Hypothalamus (tissue), 51 donors: ENCODE measurements at places on chromosomes 3 and 15.

DNA sequence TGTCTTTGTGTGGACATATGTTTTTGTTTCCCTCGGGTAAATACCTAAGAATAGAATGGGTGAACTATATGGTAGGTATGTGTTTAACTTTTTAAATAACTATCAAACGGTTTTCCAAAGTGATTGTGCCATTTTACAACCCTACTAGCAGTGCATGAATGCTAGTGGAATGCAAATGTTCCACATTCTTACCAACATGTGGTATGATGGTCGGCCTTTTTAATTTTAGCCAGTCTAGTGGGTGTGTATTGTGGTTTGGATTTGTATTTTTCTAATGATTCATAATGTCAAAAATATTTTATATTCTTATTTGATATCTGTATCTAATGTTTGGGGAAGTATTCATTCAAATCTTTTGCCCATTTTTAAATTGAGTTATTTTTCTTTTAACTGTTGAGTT lies 68.2 kb upstream of the SMAD3 start:
- DNase-seq: no peak

DNA sequence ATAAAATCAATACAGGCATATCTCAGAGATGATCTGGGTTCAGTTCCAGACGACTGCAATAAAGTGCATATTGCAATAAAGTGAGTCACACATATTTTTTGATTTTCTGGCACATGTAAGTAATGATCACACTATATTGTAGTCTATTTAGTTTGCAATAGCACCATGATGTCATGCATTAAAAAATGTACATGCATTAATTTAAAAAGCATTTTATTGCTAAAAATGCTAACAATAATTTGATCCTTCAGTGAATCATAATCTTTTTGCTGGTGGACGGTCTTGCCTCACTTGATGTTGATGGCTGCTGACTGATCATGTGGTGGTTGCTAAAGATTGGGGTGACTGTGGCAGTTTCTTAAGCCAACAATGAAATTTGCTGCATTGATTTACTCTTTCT lies 511.1 kb downstream of the OTOL1 start:
- no peak for DNase-seq

DNA sequence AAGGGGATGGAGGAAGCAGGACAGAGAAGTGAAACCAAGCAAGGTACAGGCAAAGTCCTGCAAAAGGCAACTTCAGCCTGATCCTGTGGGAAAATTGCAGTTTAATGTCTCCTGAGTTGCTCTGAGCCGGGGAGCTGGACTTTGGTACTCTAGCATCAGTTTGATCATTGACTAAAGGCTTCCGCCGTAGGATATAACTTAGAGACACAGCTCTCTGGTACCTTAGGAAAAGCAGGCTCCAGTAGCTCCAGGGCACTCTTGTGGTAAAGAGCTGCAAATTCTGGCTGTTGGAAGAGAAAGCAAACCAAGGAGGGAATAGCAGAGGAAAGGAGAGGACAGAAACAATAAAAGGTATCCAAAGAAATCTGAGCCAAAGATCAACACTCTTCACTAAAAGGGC lies 521.1 kb downstream of the PLOD2 start:
- no peak for DNase-seq

- no peak for DNase-seq
Observed at GRCh38 chr15:96058103-96058851, 272.2 kb upstream of the NR2F2 start.

DNA sequence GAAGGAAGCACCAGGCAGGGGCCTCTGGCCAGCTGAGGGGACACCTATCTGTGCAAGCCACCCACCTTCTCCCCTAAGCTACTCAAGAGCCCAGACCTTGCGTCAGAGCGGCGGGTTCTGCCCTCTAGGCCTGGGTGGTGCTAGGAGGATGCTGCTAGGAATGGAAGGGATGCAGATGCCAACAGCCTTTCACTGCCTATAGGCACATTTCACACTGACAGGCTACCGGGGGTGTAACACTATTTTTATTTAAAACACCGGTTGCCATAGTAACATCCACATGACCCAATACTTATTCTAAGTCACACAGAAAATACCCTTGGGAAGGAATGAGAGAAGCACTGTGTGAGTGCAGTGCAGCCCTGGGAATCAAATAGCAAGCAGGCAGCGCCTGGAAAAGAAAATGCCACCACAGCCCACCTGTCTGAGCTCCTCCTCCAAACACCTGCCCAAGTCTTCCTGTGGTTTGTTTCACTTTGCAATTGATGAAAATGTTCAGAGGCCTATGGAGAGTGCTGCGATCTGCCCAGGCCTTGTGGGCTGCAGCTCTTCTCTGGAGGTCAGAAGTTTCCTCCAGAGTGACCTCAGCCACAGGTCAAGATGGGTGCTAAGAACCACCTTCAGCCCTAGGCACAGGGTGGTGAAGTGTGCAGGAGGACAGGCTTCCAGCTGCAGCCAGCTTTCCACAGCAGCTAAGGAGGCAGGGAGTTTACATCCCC lies 113.5 kb upstream of the TOPAZ1 start:
- no peak for DNase-seq

DNA sequence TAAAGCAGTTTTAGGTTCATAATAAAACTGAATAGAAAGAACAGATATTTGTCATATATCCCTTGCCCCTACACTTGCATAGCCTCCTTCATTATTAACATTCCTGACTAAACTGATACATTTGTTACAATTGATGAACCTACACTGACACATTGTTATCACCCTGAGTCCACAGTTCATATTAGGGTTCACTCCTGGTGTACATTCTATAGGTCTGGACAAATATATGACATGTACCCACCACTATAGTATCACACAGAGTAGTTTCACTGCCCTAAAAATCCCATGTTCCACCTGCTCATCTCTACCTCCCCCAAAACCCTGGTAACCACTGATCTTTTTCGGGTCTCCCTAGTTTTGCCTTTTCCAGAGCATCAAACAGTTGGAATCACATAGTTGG lies 13.8 kb downstream of the DCBLD2 start:
- no peak for DNase-seq

GRCh38 chr3:30934208-30934550 lies 39.7 kb upstream of the GADL1 start:
- DNase-seq: no peak

DNA sequence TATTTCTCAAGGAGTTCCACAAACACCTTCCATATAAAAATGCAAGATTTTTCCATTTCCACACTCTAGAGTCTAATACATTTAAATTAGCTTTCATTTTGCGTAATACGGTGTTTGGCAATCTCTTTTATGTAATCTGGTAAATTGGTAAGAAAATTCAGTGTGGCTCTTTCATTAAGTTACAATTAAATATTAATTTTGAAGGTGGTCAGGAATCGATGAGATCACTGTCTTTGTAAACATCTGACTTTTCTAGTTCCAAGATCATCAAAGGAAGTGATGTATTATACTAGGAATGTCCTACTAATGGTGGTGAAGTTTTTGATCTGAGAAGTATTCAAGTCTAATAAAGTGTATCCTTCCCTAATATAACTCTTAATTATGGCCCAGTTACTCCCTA lies 1.1 kb upstream of the UTS2B start:
- no peak for DNase-seq

GRCh38 chr3:14614862-14615261 lies 36.7 kb upstream of the CCDC174 start:
- no peak for DNase-seq

DNA sequence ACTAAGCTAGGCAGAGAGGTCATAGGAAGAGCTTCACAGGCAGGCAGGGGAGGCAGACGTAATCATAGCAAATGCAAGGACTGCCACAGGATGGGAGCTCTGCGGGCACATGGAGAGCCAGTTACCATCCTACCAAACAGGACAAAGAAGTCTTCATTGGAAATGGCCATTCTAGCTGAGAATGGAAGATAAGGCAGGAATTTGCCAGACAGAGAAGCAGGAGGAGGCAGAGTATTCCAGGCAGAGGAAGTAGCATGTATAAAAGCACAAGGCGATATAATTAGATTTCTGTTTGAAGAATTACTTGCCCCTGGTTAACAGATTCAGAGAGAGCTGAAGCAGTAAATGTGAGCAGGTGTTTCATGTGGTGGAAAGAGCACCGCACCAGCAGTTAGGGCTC lies 3.5 kb upstream of the SEMA5B start:
- DNase-seq: no peak

DNA sequence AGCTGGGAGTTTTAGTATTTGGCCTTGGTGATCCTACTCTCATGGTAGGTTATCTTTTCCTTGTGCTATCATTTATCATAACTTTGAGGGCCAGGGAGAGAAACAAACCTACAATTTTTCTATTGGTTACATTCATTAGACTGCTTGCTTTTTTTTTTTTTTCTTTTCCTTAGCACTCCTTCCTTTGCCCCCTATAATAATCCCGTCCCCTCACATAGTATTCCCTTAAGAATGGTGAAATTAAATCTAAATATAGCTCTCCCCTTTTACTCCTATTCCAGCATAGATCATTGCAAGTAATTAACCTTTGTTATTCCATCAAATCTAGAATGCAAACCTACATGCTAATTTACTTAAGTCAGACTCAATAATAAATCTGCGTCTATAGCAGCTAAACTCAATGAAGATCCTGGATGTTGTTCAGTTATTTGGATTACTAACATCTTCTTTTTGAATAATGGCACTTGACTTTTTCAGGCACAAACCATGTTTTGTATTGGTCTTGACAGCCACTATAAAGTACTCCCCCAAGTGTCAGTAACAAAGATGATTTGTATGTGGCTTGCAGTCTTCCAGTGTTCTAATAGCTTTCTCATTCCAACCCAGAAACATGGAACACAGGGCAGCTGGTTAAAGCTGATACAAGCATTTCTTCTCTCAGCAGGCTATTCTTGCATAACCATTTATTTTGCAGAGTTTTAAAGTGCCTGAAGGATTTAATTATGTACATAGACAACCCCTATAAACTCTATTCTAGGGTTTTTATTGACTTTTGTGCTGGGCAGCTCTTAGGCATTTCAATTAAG lies 420.6 kb downstream of the MECOM start:
- DNase-seq: no peak

GRCh38 chr3:171135549-171135948 lies 109.0 kb upstream of the SLC2A2 start:
- DNase-seq: no peak

- no peak for DNase-seq
Observed at GRCh38 chr3:179416681-179417080, 34.6 kb downstream of the GNB4 start.

DNA sequence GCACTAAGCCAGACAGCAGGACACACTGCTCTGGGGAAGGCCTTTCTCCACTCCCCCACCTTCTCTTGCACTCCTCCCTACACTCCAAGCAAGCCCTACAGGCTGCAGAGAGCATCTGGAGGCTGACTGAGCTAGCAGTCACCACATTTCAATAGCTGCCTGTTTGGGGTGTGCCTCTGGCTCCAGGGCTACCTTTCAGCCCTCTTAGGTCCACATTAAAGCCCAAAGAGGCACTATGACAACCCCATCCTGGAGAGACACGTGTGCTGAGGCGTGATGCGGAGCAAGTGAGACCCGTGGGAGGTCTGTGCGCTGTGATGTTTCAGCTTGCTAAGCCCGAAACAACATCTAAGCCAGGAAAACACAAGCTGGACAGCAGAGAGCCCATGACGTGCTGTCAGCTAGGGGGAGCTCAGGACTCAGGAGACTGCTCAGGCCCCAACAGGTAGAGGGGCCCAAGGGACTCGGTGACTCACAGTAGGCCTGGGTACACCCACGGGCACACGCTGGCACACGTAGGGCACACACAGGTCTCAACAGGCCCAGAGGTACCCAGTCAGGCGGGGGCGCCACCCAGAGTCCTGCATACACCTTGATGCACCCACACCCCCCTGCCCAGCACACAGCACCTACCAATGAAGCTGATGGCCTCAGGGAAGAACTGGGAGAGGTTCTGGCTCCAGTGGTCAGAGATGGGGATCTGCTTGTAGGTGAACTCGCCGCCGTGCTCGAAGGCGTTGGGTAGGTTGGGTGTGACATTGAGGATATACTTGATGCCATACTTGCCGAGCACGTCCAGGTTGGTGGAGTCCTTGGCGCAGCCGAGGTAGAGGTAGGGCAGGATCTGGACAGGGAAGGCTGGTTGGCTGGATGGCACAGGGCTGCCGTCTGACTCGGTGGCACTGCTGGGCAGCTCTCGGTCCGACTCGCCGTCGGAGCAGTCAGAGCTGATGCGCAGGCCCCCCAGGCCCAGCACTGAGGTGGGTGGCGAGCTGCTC lies 2.8 kb downstream of the DUSP7 start:
- peak; percentile 72 for DNase-seq

GRCh38 chr3:138271189-138271794 lies 58.4 kb downstream of the NME9 start:
- no peak for DNase-seq

GRCh38 chr3:123657568-123657967 lies 72.7 kb upstream of the HACD2 start:
- DNase-seq: no peak

- no peak for DNase-seq
Observed at GRCh38 chr15:100175406-100176114, 166.2 kb downstream of the ADAMTS17 start.

GRCh38 chr3:50327129-50327528 lies 894 bp downstream of the TUSC2 start:
- no peak for DNase-seq

- DNase-seq: no peak
Observed at GRCh38 chr3:61922118-61922517, 360.7 kb downstream of the PTPRG start.

DNA sequence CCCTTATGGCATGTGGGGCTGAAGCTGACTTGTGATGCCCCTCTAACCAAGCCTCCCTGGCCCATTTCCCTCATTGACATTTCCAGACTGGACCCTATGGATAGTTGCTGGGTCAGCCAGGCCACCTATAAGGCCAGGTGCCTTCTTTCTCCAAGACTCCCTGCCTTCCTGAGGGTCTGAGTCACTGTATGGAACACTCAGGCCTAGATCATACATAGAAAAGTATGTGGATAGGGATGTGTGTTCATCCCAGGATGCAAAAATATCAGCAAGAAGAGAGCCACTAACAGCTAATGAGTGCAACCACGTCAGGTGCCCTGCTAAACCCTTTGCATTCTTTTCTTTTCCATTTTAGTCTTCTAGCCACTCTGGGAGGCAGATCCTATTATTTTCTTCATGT lies 168.4 kb upstream of the WNT5A start:
- no peak for DNase-seq

DNA sequence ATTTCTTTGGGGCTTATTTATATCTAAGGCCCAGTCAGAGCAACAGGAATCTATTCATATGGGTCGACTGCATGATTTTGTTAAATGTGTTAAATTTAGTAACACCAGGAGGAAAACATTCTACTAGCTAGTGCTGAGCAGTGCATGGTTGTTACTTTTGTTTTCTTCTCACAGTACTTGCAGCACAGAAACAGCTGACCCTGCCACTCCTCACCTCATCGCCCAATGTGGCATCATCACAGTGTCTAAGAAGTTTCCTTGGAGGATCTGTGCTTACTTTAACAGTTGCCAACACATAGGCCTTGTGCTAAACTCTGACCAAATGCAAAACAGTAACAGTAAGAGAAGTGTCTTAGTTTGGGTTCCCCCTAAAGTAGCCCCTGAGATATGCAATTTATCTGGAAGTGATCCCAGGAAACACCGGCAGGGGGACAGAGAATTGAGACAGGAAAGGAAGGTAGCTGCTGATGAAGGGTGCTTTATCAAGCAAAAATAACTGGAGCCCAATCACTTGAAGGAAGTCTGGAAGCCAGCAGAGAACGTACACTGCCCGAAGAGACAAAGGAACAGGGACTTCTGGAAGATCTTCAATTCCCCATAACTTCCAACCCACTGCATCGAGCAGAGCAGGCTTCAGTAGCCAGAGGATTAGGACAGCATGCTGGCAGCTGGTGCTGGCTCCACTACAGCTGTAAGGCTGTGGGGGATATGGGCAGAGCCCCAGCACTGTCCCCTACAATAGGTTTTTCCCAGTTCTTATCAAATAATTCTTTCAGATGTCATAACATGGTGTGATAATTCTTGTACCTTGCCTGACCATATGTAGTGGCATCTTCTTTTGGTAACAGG lies 36.0 kb upstream of the ULK4 start:
- DNase-seq: no peak

GRCh38 chr3:12973827-12974226 lies 99.4 kb downstream of the IQSEC1 start:
- no peak for DNase-seq
